Retina (tissue), 1 donor: ENCODE measurements at places on chromosomes 4 and X.

- no peak for DNase-seq
Measured at GRCh38 chrX:129732857-129733256, 5.9 kb upstream of the XPNPEP2 start.

GRCh38 chr4:70936200-70936787, 34.1 kb downstream of the MOB1B start:
- DNase-seq = no peak

- no peak for DNase-seq
Measured at GRCh38 chrX:65674204-65674893, 6.9 kb downstream of the MSN start.

- no peak for DNase-seq
Measured at GRCh38 chr4:158122501-158122900, 50.3 kb downstream of the GASK1B start.
